H54 (cell line): ENCODE measurements at places on chromosomes 4 and X.

GRCh38 chr4:183499389-183499788, 5.5 kb upstream of the ING2 start:
- no peak for DNase-seq

- DNase-seq, result no peak
Observed at GRCh38 chr4:151013491-151013890, 1.6 kb downstream of the LRBA start.

DNA sequence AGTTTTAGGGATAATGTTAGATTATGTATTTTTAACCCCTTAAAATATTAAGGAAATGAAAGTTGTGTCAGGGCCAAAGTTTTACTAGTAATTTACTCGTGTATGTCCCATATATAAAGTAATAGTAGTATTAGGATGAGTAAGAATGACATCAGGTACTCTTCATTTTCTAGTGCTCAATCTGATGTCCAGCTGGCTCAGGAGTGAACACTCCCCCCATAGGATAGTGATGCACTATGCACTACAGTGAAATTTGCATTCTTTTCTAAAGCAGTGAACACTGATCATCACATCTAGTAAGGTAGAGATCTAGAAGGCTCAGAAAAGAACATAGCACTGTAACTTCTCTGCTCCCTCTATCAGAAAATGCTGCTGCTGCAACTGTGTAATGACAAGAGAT, 409.7 kb downstream of the GLUD2 start:
- DNase-seq, result no peak

- no peak for DNase-seq
Observed at GRCh38 chr4:152073351-152074087, 312.7 kb upstream of the GATB start.
